ENCODE measurements at places on chromosomes 2 and 18.

- DNase-seq: no peak
Observed at GRCh38 chr2:216155954-216156353, 46.8 kb downstream of the XRCC5 start.

- no peak for DNase-seq
Observed at GRCh38 chr2:195572895-195573683, 83.9 kb upstream of the SLC39A10 start.

- no peak for DNase-seq
Observed at GRCh38 chr2:160241251-160242137, 41.4 kb upstream of the ITGB6 start.

DNA sequence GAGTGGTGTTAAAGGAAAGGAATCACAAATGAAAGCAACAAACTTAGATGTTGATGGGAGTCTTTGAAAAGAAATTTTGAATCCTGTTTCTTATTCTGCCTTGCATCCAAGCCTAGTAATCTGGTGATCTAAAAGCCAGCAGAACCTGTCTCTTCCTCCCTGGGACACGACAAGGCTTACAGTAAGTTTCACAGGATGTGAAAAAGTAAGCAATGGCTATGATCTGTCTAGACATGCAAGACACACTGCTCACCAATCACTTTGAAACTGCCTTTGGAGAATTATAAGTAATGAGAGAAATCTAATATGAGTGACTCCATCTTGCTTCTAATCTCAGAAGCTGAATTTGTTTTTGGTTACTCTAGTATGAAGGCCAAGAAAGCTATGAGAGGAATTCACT lies 103.7 kb downstream of the KCNH7 start:
- no peak for DNase-seq

GRCh38 chr2:201441409-201441808 lies 9.8 kb downstream of the TRAK2 start:
- no peak for DNase-seq

DNA sequence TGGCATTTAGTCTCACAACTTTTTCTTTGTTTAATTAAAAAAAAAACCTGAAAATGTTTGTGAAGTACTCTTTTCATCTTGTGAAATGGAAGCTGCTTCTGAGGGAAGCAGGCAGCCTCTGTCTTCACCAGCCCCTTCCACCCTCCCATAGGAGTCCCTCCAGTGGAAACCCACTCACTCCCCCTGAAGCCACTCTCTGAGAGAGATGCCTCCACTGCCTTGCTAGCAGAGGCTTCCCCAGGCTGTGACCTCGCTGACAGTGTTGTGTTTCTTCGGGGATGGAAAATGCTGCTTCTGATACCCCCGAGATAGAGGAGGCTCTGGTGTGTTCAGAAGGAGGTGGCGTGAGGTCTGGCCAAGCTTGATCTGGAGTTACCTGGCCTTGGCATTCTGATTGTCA lies 59.9 kb downstream of the SH3RF3 start:
- DNase-seq: no peak

GRCh38 chr2:101781326-101781725 lies 83.8 kb downstream of the MAP4K4 start:
- no peak for DNase-seq

- DNase-seq: no peak
Observed at GRCh38 chr2:144162652-144163051, 357.3 kb downstream of the ZEB2 start.

- no peak for DNase-seq
Observed at GRCh38 chr2:55019526-55020258, 30.6 kb downstream of the RTN4 start.

- no peak for DNase-seq
Observed at GRCh38 chr2:201768918-201769317, 11.8 kb downstream of the ALS2 start.

All from NCI-H1436 treated with DMSO at 0.1 percent for 48 hours (cell line).